ENCODE measurements at places on chromosomes 2 and 18. TPM values are rescaled to one million over a fixed set of nuclear protein-coding genes. Genes with fewer than 3 reads are reported as not detected.

MAIP1 gene
- 21.9 TPM for total RNA-seq

POTEC gene
- not detected for total RNA-seq

NLRC4 gene
- total RNA-seq = 0.07 TPM

ANO7 gene
- total RNA-seq = not detected

AGXT gene
- not detected for total RNA-seq

PSMD1 gene
- total RNA-seq = 109 TPM

SPC25 gene
- total RNA-seq = not detected

SEMA4C gene
- total RNA-seq = 17.4 TPM

ANKRD30B gene
- total RNA-seq = not detected

CAB39 gene
- total RNA-seq = 149 TPM

C2orf72 gene
- total RNA-seq = not detected

TGOLN2 gene
- 72.2 TPM for total RNA-seq

RNF25 gene
- total RNA-seq = 35.5 TPM

CHRNG gene
- total RNA-seq = not detected

CCDC148 gene
- total RNA-seq = 0.34 TPM

AFF3 gene
- not detected for total RNA-seq

SEPTIN10 gene
- total RNA-seq = 94.4 TPM

FTCDNL1 gene
- total RNA-seq = 2.3 TPM

LIMS2 gene
- total RNA-seq = 0.21 TPM

CCBE1 gene
- total RNA-seq = 0.28 TPM

ACVR1C gene
- total RNA-seq = 0.34 TPM

IL36A gene
- 1.0 TPM for total RNA-seq

FAM237A gene
- not detected for total RNA-seq
